ENCODE measurements at places on chromosomes 11 and 22. TPM values are rescaled to one million over a fixed set of nuclear protein-coding genes. Genes with fewer than 3 reads are reported as not detected.
A peak's percentile ranks its signal among the peaks of the same experiment; 100 is the strongest.

DNA sequence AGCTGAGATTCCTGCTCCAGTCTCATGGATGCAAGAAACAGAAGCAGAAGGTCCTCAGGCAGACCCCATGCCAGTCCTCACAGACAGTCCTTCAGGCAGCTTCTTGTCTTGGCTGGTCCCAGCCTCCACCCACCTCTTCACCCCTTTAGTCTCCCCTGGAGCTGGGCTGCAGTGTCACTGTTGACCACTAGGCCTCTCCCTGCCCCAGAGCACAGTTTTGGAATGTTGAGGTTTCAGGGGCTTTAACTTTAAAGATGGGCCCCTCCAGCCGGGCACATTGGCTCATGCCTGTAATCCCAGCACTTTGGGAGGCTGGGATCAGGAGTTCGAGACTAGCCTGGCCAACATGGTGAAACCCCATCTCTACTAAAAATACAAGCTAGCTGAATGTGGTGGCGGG, 39.5 kb upstream of the GCAT start:
- H3K27ac ChIP-seq, result no peak overlapping the region
- no peaks in the 10 kb centered on the region for H3K4me1 ChIP-seq
- no peak overlapping the region for H3K4me3 ChIP-seq
- peaks cover 23% of the 10 kb centered on the region for H3K36me3 ChIP-seq

DNA sequence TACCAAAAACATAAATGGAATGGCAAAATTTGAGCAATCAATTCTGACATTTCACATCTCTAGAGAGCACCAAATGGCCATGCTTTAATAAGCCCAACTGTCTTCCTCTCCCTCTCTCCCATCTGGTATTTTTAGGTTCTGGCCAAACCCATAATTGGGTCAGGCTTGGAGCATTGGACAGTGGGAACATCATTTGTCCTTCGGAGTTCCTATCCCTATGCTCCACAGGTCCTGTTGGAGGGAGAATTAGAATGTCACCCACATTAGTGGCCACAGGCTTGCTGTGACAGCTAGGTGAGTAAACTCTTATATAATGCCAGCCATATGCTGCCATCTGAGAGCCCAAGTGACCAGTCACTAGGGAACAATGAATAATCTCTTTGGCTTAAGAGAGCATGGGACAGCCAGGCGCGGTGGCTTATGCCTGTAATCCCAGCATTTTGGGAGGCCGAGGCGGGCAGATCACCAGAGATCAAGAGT, 251.0 kb upstream of the CCDC90B start:
- H3K27ac ChIP-seq, result no peak overlapping the region
- peaks cover 4% of the 10 kb centered on the region for H3K27me3 ChIP-seq
- H3K4me1 ChIP-seq, result no peaks in the 10 kb centered on the region

The MS4A6A gene
- not detected for total RNA-seq

GRCh38 chr22:39574779-39575551, 4.4 kb downstream of the CACNA1I start:
- H3K27me3 ChIP-seq, result peaks cover 14% of the 10 kb centered on the region
- no peaks in the 10 kb centered on the region for H3K36me3 ChIP-seq
- H3K27ac ChIP-seq, result no peak overlapping the region
- no peak for DNase-seq
- H3K4me3 ChIP-seq, result no peak overlapping the region

DNA sequence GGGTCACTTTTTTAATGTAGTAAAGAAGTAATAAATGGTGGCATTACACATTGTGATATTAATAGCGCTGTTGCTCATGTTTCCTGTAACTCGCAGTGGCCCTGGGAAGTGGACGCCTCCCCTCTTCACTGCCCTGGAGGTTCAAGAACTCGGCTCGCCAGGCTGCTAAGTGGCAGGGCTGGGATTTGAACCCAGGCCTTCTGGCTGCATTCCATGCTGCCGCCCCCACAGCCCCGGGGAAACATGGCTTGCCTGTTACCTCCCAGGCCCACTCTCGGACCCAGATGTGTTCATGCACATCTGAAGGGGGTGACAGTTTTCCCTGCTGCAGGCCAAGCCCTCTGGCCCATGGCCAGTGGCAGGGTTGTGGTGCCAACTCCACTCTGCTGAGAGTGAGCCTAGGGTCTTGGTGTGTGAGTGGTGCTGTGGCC, 25.0 kb upstream of the MGAT3 start:
- peaks cover 72% of the 10 kb centered on the region for H3K4me1 ChIP-seq
- no peaks in the 10 kb centered on the region for H3K27me3 ChIP-seq
- peak overlapping the region; percentile 22 for H3K4me3 ChIP-seq
- peaks cover 5% of the 10 kb centered on the region for H3K36me3 ChIP-seq

GRCh38 chr22:32324505-32325415, 32.9 kb upstream of the RFPL3 start:
- no peak overlapping the region for H3K27ac ChIP-seq
- no peaks in the 10 kb centered on the region for H3K36me3 ChIP-seq
- DNase-seq, result peak; percentile 84

GRCh38 chr11:27058456-27058855, 17.8 kb downstream of the BBOX1 start:
- H3K4me3 ChIP-seq, result no peak overlapping the region
- no peak for DNase-seq
- H3K27me3 ChIP-seq, result no peaks in the 10 kb centered on the region
- peaks cover 4% of the 10 kb centered on the region for H3K36me3 ChIP-seq
- H3K27ac ChIP-seq, result no peak overlapping the region

DNA sequence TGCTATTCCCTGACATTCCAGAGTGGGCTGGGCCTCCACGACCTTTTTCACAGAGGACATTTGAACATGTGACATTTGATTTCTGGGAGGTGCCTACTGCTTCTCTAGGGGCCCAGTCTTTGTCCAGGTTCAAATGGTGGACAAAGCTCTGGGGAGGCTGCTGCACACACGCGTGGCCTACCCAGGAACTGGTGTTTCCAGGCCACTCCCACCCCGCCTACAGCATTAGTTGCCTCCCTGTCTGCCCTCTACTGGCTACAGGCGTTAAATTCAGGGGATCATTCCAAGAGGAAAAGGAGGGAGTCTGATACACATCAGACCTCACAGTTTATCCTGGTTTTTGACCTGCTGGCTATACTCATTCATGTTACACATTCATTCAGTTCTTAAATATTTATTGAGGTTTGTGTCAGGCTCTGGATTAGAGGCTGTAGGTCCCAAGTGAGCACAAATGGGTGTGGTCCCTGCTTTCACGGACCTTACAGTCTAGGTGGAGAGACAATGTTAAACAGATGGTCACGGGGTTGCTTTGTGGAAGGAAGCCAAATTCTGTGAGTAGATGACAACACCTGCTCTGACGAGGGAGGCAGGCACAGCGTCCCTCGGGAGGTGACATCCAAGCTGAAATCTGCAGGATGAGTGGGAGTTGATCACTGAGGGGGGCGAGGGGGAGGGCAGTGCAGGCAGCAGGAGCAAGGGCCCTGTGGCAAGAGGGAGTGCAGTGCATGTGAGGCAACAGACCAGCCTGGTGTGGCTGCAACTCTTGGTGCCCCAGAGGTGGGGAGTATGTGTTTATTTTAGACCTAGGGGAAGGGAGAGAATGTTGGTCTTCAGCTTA, 11.8 kb downstream of the TUB start:
- no peaks in the 10 kb centered on the region for H3K27me3 ChIP-seq
- DNase-seq, result no peak
- H3K27ac ChIP-seq, result no peak overlapping the region
- H3K4me3 ChIP-seq, result no peak overlapping the region

The MS4A1 gene
- not detected for total RNA-seq

DNA sequence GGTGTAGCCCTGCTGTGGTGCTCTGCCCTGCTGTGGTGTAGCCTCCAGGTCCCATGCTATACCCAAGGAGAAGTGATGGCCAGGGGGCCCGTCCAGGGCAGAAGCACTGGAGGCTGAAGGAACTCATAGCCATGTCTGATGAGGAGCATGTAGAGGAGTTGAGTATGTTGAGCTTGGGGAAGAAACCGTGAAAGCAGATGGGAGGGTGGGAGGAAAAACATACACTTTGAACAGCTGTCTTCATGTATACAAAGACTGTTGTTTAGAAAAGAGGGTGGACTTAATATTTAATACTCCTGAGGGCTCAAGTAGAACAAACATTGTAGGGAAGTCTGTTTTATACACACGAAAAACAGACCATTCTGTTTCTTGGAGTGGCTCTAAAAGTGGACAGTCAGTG, 26.6 kb upstream of the TTC12 start:
- H3K27ac ChIP-seq, result no peak overlapping the region
- H3K27me3 ChIP-seq, result peaks cover 27% of the 10 kb centered on the region
- no peaks in the 10 kb centered on the region for H3K36me3 ChIP-seq
- DNase-seq, result no peak

The RFPL1 gene
- total RNA-seq, result not detected

GRCh38 chr11:2104524-2105440, 34.4 kb downstream of the IGF2 start:
- H3K27me3 ChIP-seq, result no peaks in the 10 kb centered on the region
- no peak overlapping the region for H3K27ac ChIP-seq
- no peak for DNase-seq
- H3K36me3 ChIP-seq, result no peaks in the 10 kb centered on the region

The LINC01488 gene
- total RNA-seq, result not detected

DNA sequence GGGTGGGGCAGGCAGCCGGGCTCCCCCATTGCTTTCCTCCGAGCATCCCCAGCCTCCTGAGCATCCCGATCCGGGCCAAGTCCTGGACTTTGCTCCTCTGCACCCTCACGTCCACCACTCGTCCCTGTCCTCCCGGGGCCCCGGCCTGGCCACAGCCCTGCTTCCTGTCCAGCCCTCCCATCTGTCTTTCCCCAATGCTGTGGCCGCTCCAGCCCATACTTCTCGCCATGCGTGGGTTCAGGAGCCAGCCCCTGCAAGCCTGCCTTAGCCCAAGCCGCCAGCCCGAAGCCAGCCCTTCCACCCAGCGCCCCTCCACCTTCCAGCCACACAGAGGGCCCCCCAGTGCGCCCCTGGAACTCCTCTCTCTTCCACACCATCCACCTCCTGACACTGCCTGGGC, 23.8 kb downstream of the MRPL23 start:
- no peak overlapping the region for H3K27ac ChIP-seq
- H3K27me3 ChIP-seq, result no peaks in the 10 kb centered on the region
- DNase-seq, result peak; percentile 44
- no peak overlapping the region for H3K4me3 ChIP-seq
- H3K4me1 ChIP-seq, result no peaks in the 10 kb centered on the region

GRCh38 chr11:125164422-125165110, at the start of gene PKNOX2:
Gene PKNOX2 (plus strand): TSS chr11:125164751. CDS start chr11:125351306, 186,555 bp downstream.
- peak within 1 kb of the TSS; percentile 97 for H3K27ac ChIP-seq
- peak within 1 kb of the TSS; percentile 97 for H3K4me3 ChIP-seq
- no peaks in the 10 kb centered on the region for H3K27me3 ChIP-seq
- H3K36me3 ChIP-seq, result no peaks in the 10 kb centered on the region
- peak; percentile 97 for DNase-seq
- peaks cover 41% of the 10 kb centered on the region for H3K4me1 ChIP-seq

The RAPSN gene
- total RNA-seq, result 0.42 TPM

- H3K27me3 ChIP-seq, result peaks cover 24% of the 10 kb centered on the region
- peaks cover 28% of the 10 kb centered on the region for H3K4me1 ChIP-seq
- no peak for DNase-seq
- no peaks in the 10 kb centered on the region for H3K36me3 ChIP-seq
- H3K4me3 ChIP-seq, result peak overlapping the region; percentile 86
Measured at GRCh38 chr22:33923033-33923432, 2.8 kb upstream of the LARGE1 start.

The PITPNB gene
- 86.6 TPM for total RNA-seq

DNA sequence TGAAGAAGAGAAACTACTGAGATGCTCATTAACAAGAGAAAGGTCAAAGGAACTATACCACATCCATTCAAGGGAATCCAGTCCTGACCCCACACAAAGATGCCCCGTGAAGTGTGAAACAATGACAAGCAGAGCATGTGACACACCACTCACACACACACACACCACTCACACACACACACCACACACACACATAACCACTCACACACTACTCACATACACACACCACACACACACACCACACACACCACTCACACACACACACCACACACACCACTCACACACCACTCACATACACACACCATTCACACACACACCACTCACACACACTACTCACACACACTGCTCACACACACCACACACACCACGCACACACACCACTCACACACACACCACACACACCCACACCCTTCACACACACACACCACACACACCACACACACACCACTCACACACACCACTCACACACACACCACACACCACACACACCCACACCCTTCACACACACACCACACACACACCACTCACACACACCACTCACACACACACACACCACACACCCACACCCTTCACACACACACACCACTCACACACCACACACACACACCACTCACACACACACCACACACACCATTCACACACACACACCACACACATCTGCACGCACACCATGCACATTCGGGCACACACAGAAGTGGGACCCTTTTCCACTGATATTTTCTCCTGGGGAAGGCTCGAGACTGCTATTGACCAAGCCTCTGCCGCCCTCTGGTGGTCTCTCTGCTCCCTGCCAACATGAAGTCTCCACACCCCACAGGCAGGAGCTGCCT, 32.0 kb upstream of the COMT start:
- peak overlapping the region; percentile 72 for H3K27ac ChIP-seq
- peak; percentile 92 for DNase-seq
- no peak overlapping the region for H3K4me3 ChIP-seq
- peaks cover 23% of the 10 kb centered on the region for H3K4me1 ChIP-seq

The MAPK8IP1 gene
- total RNA-seq, result 10.1 TPM

DNA sequence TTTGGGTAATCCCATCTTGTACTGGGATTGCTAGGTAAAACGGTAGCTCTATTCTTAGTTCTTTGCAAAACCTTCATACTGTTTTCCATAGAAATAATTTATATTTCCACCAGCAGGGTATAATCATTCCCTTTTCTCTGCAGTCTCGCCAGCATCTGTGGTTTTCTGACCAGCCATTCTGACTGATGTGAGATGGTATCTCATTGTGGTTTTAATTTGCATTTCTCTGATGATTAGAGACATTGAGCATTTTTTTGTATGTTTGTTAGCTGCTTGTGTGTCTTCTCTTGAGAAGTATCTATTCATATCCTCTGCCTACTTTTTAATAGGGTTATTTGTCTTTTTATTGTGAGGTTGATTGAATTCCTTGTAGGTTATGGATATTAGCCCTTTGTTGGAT, 220.9 kb downstream of the PGR start:
- H3K4me3 ChIP-seq, result no peak overlapping the region
- no peaks in the 10 kb centered on the region for H3K27me3 ChIP-seq
- peaks cover 20% of the 10 kb centered on the region for H3K36me3 ChIP-seq
- H3K4me1 ChIP-seq, result peaks cover 3% of the 10 kb centered on the region
- H3K27ac ChIP-seq, result no peak overlapping the region
- DNase-seq, result no peak

GRCh38 chr22:38415046-38415445, 40.0 kb downstream of the KCNJ4 start:
- H3K27ac ChIP-seq, result no peak overlapping the region
- H3K27me3 ChIP-seq, result no peaks in the 10 kb centered on the region
- no peaks in the 10 kb centered on the region for H3K4me1 ChIP-seq
- H3K4me3 ChIP-seq, result no peak overlapping the region

All from osteocyte (in vitro differentiated cells).